ENCODE measurements at places on chromosomes 7 and 10.

GRCh38 chr7:83301416-83301815 is 138.7 kb upstream of the PCLO start:
- no peak for DNase-seq

- DNase-seq, result no peak
These were observed 5.6 kb upstream of the CDH23 start for GRCh38 chr10:71390921-71391690.

DNA sequence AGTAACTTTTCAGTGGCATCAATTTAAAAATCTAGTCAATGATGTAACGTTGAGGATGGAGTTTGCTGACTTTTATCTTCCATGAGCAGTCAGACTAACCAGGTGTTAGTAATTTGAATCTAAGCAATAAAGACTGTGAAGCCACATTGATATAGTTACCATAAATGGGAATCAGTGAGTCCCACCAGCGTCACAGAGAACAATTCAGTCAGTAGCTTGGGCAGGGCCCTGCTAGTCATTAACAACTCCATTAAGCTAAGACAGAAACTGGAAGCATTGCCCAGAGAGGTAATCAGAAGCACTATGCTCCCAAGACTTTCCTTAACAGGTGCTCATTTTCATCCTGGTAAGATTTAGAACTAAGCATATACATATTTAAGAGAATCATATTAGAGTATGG is 315.1 kb downstream of the PCDH15 start:
- no peak for DNase-seq

DNA sequence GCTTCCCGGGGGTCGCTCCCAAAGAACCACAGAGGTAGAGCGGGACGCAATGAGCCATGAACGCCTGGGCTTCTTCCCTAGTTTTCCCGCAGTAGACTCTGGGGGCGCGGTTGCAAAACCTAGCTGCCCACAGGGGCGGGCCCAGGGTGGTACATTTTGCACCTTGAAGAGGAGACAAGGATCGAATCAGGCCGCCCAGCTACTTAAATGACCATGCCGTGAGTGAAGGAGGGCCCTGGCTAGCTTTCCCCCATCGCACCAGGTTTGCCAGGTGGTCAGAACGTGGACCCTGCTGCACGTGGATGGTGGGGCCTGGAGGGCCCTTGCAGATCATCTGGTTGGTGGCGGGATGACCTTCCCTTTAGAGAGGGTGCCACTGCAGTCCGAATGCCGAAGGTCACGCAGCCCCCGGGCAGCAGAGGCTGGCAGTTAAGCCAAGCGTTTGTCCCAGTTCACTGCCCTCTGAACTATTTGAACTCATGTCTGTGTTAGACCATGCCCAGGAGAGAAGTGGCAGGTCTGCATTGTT is 604 bp upstream of the SHTN1 start:
- DNase-seq, result no peak

- DNase-seq, result no peak
These were observed 484.0 kb upstream of the MBL2 start for GRCh38 chr10:53256623-53257022.

- no peak for DNase-seq
These were observed 13.0 kb downstream of the SEMA3A start for GRCh38 chr7:84181628-84182027.

- no peak for DNase-seq
These were observed 44.0 kb downstream of the DNMBP start for GRCh38 chr10:99965700-99966099.

GRCh38 chr10:128642502-128642901 is 516.3 kb upstream of the MKI67 start:
- no peak for DNase-seq

GRCh38 chr7:55245271-55245723 is 119.8 kb upstream of the LANCL2 start:
- no peak for DNase-seq

GRCh38 chr10:75663947-75664664 is 232.7 kb downstream of the LRMDA start:
- DNase-seq, result no peak

GRCh38 chr7:55129541-55130394 is 111.0 kb downstream of the EGFR start:
- DNase-seq, result no peak

DNA sequence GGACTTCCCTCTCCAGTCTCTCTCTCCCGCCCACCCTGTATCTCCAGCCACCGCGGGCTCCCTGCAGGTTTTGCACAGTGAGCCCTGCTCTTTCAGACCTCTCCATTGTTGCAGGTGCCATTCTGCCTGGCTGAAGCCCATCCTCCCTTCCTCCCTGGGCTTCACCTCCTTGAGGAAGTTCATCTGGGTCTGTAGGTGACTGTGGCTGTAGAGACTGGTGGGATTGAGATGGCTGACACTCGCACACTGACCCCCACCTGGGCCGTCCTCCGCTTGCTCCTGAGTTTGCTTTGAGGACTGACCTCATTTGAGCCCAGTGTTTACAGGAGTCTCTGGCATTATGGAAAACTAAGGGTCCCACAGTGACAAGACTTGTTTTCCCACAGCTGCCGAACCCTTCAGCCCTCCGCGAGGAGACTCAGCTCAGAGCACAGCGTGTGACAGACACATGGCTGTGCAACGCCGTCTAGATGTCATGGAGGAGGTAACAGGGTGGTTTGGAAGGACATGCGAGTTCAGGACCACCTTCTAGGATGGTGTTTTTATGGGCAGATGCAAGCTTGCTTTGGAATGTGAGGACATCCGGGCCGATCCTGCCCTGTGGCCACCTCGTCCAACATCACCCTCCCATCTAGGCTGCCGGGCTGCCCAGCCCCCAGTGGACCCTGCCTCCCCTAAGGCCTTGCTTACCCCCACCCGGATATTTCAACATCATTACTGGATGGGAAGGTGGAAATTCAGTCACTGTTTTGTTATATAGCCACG is 9.3 kb downstream of the PLAC9 start:
- DNase-seq, result no peak

GRCh38 chr7:110762546-110763225 is 328.2 kb upstream of the LRRN3 start:
- no peak for DNase-seq

- no peak for DNase-seq
These were observed 23.3 kb downstream of the AP5Z1 start for GRCh38 chr7:4798706-4799235.

DNA sequence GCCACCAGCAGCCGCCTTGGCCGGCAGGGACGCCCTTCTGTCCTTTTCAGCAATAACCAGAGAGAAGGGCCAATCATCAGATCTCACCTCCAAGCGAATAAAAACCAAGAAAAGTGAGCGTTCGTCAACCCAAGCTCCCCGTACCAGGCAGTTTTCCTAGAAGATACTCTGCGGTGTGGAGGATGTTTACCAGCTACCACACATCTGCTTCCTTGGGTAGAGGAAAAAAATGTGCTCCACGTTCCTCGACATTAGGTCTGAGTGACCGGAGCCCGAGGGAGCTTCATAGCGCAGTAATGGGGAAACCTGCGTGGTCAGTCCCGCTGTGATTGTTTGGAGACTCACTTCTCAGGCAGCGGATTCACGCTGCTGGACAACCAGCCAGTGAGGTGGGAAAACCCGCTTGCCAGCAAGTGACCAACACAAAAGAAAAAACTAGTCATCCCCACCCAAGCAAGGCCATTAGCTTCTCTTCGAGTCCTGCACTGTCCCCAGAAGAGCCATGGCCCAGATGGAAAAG is 73.0 kb downstream of the ZRANB1 start:
- DNase-seq, result no peak

GRCh38 chr7:142923391-142923790 is 10.2 kb downstream of the TRPV5 start:
- DNase-seq, result no peak

DNA sequence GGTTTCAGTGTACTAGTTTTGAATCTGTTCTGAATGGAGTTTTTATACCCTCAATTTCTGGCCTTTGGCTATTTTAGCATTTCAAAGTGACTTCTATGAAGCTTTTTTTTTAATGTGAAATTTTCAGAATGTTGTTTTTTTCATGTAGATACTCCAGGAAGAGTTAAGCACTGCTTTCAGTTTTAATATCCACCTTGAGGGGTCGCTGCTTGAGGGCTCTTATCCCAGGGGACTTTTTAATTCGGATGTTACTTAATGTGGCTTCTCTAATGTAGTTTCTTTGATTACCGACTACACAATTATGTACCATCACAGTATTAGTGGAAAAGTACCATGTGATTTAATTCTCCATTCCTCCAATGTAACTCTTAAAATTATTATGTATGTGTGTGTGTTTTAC is 5.2 kb downstream of the IFIT5 start:
- no peak for DNase-seq

DNA sequence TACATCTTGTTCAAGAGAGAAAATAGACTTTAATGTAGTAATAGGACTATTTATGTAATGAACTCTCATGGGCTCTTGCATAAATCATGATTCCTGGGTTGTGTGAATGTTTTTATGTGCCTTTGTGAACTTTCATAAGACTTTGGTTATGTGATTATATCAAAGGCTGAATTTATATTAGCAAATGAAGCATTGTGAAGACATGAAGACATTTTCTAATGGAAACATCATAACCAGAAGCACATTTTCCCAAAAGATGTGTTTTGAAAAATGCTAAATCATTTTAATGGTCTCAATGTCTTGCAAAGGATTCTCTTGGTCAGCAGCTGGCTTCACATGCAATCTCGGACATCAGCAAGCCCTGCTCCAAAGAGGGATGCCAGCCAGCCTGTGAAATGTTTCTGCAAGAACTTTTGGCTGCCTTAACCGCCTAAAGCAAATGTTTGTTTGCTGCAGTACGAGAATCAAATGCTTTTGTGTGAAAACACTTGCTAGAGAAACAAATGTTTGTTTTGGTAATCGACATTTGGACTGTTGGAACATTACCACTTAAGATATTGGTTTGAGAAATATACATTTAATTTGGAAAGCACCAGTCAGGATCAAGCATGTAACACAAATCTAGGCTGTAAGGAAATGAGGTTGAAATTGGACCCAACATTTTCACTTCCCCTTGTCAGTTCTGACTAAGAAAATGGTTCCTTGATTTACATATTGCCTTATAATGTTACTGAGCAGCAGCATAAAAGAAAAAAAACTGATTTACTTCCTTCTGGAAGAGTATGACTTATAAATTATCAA is 102.1 kb downstream of the RTKN2 start:
- DNase-seq, result no peak

GRCh38 chr7:2309889-2310331 is 4.3 kb downstream of the SNX8 start:
- DNase-seq, result no peak

GRCh38 chr10:80767963-80768362 is 230.3 kb downstream of the SH2D4B start:
- DNase-seq, result no peak

- DNase-seq, result no peak
These were observed 735 bp downstream of the JCAD start for GRCh38 chr10:30058570-30059132.

DNA sequence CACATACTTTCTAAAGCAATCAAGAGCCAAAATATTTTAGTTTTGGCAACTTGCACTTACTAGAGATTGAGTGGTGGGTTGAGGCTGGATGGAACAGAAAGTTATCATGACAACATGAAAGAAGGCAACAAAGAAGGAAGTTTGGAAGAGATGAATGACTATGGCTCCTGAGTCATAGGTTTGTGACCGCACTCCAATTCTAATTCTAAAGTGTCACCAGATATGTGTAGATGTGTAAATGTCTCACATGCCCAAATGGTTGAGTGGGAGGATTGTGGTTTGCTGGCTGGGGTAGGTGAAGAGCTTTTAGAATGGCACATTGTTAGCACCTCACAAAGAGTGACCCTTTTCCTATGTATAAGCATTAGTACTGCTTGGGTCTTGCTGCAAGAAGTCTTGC is 20.2 kb downstream of the TAS2R16 start:
- no peak for DNase-seq

DNA sequence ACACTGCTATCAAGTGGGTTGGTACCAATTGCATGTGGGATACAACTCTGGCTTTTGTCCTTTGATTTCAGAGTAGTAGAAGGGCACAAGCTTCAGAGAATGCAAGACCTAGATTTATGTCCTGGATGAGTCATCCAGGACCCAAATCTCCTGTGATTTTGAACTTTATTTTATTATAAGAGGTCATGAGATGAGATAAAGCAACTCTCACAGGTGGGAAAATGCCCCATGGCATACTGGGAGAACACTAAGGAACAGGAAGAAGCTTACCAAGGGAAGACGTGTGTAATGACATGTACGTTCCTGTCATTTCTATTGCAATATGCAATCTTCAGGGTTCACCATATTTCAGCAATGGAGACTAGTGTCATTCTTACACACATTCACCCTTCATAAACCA is 966 bp downstream of the MALRD1 start:
- DNase-seq, result no peak

DNA sequence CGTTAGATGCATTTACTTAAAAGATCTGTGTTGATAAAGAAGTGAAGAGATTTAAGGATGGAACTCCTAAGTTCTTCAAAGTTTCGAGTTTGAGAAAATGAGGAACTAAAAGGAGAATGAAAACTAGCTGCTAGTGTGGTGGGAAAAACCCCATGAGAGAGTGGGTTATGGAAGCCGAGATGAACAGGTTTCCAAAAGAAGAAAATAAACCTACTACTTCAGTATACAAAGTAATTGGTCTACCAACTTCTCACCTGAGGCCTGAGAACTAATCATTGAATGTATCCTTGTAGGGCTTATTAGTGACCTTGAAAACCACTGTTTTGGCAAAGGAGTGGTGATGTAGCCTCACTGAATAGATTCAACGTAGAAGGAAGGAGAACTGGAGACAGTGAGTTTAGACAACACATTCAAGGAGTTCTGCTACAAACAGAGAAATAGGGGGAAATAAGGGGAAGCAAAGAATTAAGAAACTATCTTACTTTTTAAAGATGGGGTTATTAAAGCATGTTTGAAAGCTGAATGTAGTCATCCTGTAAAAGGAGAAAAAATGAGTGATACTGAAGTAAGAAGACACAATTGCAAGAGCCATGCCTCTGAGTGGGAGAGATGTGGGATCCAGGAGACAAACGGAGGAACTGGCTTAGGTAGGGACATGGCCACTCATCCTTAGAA is 50.8 kb downstream of the CH25H start:
- no peak for DNase-seq

DNA sequence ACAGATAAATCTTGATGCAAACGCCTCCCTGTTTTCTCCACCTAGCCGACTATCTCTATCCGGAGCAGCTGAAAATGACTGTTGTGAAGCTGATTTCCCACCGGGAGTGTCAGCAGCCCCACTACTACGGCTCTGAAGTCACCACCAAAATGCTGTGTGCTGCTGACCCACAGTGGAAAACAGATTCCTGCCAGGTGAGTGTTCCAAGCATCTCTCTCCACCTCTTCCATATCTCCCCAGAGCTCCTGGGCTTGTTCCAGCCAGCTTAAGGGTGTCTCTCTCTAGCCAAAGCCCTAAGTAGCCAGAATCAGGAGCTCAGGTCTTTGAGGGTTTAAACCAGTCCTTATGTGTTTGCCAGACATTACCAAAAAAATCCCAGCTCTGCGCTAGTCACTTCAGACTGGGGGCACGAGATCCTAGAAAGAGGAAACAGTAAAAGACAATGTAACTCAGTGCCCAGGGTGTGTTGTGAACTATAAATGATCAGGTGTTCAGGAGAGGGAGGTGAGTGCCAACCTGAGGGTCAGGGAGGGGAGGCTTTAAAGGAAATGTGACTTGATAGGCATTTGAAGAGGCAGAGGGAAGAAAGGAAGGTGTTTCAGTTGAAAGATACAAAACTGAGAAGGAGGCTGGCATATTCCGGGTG is 4.4 kb downstream of the PLAU start:
- DNase-seq, result no peak
